ENCODE measurements at places on chromosomes 7 and 10.

DNA sequence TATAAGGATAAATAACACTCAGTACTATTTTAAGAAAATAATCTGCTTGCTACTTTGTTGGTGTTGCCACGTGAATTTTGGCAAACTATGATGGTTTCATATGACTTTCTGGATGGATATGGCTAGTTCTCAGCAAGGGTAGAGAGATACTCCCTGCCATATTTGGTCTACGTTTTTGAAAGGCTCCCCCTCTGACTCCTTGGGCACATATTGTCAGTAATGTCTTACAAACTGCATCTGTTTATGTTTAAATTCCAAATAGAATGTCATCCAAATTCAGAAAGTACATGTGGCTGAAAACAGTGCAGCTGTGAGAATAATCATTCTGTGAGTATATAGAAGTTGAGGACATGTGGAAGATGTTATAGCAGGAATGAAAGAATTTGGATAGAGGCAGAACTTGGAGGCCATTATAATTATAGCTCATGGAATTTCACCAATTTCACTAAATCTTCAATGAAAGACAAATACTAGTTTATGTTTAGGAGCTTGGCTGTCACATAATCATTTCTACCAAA lies 107.8 kb downstream of the SRI start:
- no peak for DNase-seq

DNA sequence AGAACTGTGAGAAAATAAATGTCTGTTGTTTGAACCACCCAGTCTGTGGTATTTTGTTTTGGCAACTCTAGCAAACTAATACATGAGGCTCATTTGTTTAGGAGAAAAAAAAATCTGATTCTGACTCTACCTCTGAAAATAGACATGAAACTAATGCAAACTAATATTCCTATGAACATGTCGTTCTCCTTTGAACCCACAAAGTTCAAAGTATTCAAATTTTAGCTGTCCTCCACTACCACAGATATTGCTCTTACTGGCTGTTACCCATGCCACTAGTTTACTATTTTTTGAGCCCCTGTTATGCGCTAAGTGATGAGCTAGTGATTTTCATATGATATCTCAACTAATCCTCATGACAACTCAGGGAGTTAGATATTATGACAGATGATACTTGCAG lies 58.8 kb upstream of the ZNF804B start:
- no peak for DNase-seq

GRCh38 chr10:16436367-16436757 lies 448 bp upstream of the PTER start:
- DNase-seq: no peak

DNA sequence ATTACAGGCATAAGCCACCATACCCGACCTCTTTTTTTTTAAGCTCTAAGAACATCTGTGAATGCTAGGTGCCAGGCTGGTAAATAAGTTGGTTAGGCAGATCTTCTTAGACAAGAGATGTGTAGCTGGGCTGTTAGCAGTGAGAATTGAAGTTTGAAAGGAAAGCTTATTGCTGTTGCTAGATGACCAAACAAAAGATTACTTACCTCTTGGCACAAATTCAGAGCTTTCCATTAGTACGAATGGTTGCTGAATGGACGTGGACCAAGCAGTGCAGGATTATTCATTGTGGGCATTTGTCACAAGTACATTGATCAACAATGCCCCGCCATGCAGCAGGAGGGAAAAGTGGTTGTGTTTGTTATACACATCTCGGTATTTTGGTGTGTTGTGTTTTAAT lies 131.2 kb downstream of the GFRA1 start:
- DNase-seq: no peak

DNA sequence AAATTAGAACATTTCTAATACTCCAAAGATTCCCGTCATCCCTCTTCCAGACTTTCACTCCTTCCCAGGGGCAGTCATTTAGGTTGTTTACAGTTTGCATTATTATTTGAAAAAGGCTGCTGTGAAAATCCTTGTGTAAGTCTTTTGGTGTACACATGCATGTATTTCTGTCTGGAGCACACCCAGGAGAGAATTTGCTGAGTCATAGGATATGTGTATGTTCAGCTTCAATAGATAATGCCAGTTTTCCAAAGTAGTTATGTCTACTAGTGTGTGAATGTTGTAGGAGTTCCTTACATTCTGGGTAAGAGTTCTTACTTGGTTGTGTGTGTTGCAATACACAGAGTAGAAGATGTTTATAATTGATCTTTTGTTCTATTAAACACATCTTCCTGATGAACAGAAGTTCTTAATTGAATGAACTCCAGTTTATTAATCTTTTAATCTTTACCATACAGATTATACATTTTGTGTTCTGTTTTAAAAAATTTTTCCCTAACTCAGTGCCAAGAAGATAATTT lies 25.3 kb downstream of the CROT start:
- no peak for DNase-seq

GRCh38 chr10:89593043-89593442 lies 52.0 kb downstream of the PANK1 start:
- DNase-seq: no peak

DNA sequence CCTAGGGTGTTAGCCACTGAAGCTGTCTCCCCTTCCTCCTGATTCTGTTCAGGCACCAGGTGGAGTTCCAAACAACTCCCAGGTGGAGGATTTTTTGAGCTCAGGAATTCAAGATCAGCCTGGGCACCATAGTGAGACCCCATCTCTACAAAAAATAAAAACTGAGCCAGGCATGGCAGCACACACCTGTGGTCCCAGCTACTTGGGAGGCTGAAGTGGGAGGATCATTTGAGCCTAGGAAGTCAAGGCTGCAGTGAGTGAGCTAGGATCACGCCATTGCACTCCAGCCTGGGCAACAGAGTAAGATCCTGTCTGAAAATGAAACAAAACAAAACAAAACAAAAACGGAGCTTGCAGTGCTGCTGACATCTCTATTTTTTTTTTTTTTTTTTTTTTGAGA lies 128.8 kb upstream of the CALN1 start:
- DNase-seq: no peak

- DNase-seq: no peak
Observed at GRCh38 chr10:28442403-28442802, 90.5 kb upstream of the WAC start.

DNA sequence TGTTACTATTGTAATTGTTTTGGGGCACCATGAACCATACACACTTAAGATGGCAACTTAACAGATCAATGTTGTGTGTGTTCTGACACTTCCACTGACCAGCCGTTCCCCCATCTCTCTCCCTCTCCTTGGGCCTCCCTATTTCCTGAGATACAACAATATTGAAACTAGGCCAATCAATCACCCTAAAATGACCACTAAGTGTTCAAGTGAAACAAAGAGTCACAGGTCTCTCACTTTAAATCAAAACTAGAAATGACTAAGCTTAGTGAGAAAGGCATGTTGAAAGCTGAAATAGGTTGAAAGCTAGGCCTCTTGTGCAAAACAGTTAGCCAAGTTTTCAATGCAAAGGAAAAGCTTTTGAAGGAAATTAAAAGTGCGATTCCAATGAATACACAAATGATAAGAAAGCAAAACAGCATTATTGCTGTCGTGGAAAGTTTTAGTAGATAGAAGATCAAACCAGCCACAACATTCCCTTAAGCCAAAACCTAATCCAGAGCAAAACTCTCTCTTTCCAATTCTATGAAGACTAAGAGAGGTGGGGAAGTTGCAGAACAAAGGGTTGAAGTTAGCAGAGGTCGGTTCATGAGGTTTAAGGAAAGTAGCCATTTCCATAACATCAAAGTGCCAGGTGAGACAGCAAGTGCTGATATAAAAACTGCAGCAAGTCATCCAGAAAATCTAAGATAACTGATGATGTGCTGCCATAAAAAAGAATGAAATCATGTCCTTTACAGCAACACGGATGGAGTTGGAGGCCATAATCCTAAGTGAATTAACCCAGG lies 90.6 kb downstream of the MTPN start:
- DNase-seq: no peak

DNA sequence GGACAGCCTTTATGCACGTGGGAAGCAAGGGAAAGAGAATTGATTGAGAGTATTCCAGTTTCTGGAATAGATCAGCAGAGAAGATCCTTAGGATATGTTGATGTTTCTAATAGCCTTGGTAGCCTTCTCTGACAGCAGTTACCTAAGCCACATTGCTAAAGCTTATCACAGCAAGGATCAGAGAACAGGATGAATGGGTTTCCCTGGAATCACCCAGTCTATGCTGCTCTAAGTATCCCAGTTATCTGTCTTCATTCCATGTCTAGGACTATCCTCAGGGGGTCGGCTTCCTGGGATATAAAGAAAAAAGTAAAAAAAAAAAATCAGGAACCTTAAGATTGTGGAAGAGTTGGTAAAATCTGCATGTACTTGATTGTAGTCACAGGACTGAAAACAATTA lies 352.0 kb upstream of the AKR1E2 start:
- no peak for DNase-seq

DNA sequence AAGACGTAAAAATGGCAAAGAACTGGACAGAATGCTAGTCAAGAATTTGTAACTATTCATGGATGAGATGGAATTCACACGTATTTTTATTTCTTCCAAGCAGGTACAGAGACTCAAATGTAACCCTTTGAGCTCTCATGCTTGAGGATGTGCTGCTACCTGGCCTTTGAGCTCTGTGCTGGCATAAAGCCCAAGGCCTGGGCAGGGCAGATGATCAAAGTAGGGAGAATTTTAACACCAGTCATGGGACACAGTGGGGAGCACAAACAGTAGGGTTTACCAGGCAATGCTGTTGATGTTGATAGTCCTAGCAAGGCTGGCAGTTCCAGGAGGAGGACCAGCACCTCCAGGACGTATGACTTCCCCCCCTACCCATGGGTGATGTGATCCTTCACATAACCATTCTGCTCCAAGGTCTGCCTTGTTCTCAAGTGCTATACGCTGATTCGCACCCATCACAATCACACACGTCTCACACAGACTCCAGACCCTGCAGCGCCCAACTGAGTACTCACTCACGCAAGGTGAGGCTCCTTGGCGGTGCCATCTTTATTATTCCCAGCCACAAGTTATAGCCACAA lies 48.6 kb upstream of the DLG5 start:
- DNase-seq: no peak

GRCh38 chr7:128809363-128809762 lies 17.6 kb downstream of the CCDC136 start:
- no peak for DNase-seq

- no peak for DNase-seq
Observed at GRCh38 chr7:100620239-100620638, 7.9 kb downstream of the MOSPD3 start.

DNA sequence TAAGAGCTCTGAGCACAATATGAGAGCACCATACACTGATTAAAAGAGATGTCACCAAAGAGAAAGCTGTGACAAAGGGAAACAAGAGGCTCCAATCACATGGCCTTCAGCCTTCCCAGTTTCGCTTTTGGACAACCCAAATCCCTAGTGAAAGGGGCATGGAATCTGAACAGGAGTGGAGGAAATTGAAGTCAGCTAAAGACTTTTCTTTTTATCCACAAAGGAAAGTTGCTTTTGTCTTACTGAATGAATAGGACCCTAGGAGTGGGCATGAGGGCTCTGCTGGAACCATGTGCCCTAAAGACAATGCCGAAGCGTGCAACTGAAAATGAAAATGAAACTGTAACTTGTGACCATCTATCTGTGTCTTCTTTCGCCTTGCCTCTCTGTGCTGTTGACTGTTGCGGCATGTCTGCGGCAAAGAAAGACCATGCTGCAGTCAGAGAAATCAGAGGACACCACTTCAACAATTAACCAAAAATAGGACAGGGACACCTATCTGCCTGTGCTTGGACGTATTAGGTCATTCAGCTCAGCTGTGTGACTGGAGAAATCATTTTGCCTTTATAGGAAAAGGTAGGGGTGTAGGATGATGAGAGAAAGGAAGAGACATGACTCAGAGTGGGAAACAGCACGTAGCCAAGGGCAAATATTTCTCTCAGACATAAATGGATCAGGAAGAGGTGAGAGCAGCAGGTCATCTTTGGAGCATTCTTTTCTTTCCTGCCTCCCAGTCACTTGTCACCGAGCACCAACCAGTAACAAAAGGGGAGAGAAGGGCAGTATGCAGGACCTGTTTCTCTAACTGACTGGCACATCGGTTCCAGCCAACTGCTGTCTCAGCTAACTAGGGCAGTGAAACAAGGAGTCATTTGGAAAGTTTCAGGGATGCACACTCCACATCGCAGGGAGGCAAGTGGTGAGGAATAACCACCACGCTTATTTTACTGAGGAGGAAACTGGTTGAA lies 12.3 kb downstream of the CAV2 start:
- DNase-seq: no peak

DNA sequence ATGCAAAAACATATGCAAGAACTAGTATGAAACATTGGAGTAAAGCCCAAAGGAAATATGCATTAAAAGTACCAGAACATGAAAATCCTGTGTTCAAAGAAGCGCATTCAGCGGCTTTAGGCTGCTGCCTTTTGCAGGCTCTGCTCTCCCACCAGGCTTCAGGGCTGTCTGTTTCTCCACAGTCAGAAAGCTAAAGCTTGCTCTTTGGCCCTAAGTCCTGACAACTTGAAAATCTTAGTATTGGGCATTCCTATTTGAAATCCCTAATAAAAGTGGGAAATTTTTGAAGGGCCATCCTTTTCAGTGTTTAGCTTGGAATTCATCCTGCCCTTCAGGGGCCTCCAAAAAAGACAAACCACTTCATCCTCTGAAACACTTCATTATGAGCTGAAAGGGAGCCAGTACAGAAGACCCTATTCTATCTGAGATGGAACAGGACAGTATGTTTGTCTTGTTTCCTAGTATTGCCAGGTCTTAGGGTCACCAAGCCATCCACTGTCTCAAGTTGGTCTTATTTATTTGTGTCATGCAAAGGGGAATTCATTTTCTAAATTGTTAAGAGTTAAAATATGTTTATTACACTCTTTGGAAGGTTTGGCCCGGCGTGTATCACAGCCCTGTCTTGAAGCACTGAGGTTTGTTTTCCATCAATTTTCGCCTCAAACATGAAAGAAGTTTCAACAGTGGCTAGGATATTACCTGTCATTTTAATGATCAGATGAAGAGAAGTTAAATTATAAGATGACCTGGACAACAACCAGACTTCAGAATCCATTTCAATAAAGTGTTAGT lies 326.3 kb upstream of the BMPER start:
- DNase-seq: no peak

DNA sequence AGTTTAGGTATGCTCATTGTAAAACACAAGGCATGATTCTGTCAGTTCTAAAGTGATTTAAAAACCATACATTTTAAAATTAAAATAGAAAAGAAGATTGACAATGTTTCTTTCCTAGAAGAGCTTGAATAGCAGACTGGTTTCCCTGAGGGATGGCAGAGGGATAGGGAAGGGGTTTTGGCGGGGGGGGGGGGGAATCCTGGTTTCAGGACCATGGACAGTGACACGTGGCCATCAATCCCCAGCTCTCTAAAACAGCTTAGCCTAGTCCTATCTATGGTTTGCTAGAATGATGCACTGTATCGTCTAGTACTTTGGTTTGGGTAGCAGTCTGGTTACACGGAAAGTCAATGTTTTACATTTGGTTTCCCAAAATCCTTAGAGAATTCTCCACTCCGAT lies 88.7 kb downstream of the PHYHIPL start:
- DNase-seq: no peak

GRCh38 chr7:130196476-130196875 lies 8.7 kb downstream of the TMEM209 start:
- DNase-seq: no peak

GRCh38 chr10:124864421-124865193 lies 63.0 kb downstream of the ABRAXAS2 start:
- no peak for DNase-seq
